ENCODE measurements at places on chromosomes 1 and 21.

GRCh38 chr1:81605023-81605422, 195.7 kb upstream of the ADGRL2 start:
- no peak for DNase-seq

DNA sequence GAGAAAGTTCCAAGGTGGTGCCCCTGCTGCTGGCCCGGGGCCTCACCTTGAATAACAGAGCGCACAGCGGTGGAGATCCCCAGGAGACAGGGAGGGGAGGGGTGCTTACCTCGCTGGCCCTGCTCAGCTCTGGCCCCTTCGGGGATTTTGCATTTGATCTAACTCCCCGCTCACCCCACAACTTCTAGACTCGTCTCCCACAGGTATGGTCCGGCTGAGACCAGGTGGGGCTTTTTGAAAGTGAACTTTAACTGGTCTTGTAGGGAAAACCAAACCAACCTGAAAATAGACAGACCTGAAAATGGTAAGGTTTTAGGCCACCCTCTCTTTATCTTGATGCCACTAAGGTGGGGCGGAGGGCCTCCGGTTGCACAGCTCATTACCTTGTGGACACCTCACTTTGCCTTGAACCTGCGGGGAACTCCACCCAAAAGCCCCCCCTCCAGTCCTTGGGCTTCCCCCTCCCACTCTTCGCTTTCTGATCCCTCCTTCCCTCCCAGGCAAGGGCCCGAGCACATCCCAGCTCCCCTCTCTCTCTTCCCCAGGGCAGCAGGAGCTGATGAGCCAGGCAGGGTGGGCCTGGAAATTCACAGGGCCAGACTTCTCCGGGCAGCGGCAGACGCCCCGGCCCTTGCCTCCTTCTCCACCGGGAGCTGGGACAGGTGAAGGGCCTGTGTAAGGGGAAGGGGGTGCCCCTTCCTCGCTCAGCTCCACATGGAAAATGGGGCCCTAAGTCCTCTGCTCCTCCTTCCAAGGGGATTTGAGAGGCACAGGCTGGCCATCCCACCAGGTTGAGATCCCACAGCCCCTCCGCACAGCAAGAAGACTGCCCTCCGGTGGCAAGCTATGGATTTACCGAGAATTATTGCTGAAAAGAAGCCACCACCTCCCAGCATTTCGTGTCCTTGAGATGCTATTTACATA, 16.1 kb downstream of the TNFRSF8 start:
- DNase-seq, result no peak

- no peak for DNase-seq
Observed at GRCh38 chr1:18645747-18646090, 15.1 kb downstream of the PAX7 start.

DNA sequence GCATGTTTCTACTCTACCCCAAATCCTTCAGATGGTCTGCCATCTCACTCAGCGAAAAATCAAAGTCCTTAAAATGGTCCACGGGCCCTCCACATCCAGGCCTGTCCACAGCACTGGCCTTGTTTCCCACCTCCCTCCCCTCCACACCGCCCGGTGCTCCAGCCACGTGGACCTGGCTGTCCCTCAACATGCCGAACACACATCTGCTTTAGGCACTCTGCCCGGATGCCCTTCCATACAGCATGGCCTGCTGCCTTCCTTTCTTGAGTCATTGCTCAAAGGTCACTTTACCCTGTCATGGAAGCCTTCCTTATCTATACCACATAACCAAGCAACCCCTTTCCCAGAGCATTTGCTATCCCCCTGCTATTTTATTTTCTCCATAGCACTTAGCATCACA, 143.0 kb downstream of the DNM3 start:
- DNase-seq, result no peak

- no peak for DNase-seq
Observed at GRCh38 chr1:222073307-222073995, 331.6 kb upstream of the DUSP10 start.

DNA sequence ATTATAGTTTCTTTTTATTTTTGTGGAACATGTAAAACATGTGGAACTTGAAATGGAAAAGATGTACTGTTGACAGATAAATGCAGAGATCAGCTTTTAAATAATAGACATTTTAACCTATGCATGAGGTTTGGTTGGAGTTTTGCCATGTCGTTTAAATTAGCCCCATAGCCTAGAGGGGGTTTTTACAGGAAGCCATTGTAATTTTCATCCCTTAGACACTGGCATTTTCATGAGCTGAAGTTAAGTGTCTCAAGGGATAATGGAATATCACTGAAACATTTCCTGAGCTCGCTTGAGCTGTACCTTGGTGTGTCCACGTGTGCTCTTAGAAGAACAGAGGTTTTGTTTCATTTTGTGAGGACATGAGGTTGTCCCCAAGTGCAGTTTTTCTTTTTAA, 54.2 kb downstream of the HMCN1 start:
- no peak for DNase-seq

DNA sequence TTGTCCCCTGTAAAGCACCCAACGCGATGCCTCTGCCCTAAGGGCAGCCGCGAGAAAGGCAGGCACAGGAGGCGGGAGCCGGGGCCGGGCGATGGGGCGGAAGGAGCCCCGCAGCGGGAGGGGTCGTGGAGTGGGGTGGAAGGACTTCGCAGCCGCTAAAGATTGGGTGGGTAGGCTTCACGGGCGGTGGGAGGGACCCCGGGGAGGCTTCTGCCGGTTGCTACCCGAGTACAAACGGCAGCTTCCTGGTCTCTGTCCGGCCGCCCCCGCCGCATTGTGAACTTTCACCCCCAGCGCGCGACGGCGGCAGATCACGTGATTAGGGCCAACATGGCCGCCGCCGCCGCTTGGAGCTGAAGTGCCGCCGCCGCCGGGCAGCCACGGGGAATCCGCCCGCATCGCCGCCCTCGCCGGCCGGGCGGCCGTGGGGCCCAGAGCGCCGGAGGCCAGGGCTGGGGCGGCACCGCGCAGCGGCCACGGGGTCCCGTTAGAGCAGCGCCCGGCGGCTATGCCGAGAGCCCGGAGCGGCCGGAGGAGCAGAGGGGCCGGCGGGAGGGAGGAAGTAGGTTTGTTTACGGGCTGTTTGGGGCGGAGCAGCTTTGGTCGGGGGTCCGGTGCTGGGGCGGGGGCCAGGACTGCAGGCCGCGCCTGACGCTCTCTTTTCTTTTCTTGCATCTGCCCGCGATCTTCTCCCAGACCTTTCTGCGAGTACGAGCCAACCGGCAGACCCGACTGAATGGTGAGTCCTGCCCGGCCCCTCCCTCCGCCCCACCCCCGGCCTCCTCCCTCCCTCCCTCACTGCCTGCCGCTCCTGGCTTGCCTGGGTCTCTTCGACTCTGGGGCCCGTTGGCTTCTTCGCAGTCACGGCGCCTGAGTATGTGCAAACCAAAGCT, 42.4 kb downstream of the TMEM53 start:
- peak; percentile 65 for DNase-seq

GRCh38 chr1:76832521-76832920, 34.8 kb upstream of the ST6GALNAC5 start:
- DNase-seq, result no peak

All from NCI-H2081 treated with DMSO at 0.1 percent for 48 hours (cell line).